ENCODE measurements at places on chromosomes 16 and 17.

DNA sequence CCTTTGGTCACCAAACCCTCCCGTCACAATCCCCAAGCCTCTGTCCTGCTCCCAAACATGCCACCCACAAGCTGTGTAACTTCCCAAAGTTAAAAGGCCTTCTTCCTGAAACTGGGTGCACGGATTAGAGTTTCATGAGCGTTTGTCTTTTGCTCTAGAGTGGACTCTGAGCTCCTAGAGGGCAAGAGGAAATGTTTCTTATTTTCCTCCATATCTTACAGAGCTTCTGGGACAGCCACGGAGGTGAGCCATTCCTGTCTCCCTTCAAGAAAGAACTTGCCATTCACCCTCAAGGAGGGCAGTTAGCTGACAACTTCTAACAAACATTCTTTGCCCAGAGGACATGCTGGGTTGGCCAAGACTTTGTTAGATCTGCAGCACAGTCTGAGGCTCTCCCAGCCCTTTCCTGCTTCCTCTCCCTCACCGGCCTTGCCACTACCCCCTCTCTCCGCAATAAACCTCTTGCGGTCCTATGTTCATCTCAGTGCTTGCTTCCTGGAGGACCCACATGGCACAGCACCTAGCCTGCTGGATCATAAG, 2.6 kb upstream of the MYCBPAP start:
- no peak for DNase-seq

DNA sequence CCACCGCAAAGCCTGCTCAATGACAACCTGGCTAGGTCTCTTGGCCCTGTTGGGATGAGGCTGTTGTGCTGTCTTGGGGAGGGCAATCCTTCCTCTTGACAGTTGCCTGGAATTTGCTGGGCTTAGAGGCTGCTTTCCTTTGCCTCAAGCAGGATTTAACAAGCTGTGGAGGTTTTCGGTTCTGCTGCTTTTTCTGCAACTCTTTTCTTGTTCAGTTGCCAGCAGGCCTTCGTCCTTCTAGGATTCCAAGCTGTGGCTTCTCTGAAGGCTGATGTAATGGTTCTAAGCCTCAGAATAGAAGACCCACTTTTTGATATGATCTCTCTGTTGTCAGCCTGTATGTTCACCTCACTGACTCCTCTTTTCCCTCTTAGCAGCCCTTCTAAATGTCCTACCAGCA, 149.5 kb upstream of the HS3ST4 start:
- no peak for DNase-seq

DNA sequence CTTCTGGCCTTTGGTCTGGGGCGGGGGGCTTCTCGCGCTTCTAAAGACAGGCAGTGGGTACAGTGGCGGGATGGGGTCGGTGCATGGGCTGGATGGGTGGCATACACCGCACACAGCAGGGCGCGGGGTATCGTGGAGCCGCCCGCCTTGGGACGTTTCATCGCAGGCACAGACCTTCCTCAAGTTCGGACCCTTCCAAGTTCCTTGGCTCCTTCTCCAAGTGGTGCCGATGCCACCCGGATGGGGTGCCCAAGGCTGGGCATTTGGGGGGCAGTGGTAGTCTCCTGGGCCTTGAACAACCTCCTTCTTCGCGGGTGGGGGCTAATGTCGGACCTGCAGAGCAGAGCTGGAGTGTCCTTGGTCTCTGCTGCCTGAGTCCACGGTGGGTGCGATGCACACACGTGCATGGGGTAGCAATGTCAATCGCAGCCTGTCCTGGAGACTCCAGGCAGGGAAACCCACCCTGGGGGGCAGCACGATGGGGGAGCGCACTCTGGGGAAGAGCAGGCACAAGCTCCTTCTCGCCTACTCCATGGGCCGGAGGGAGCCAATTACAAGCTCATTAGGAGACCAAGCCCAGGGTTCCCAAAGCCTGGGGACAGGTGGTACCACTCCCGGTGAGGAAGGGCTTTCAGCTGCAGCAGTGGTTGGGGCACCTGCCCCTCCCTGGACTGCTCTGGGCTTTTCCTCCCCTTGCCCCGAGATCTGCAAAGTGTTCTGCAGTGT, 686 bp upstream of the MTSS2 start:
- no peak for DNase-seq

DNA sequence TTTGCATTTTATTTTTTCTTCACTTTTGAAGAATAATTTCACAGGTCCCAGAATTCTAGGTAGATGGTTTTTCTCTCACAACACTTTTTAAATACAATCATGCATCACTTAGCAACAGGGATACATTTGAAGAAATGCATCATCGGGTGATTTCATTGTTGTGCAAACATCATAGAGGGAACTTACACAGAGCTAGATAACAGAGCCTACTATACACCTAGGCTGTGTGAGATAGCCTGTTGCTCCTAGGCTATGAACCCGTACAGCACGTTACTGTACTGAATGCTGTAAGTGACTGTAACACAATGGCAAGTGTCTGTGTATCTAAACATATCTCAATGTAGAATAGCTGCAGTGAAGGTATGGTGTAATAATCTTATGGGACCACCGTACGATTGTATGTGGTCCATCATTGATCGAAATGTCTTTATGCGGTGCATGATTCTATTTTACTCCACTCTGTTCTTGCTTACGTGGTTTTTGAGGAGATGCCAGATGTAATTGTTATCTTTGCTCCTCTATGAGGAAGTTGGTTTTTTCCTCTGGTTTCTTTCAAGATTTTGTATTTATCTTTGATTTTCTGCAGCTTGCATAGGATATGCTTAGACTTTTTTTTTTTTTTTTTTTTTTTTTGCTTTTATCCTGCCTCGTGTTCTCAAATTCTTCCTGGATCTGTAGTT, 35.5 kb upstream of the TMEM92 start:
- no peak for DNase-seq

- DNase-seq, result no peak
Observed at GRCh38 chr17:2299136-2299535, 4.4 kb downstream of the SMG6 start.

GRCh38 chr17:35297666-35298065, 54.8 kb downstream of the SLFN5 start:
- no peak for DNase-seq

Data from activated T-cell treated with anti-CD3 and anti-CD28 coated beads, Interleukin-2, amount 50 U/mL, for 72 hours (primary cell).